ENCODE measurements at places on chromosomes 6 and 20. TPM values are rescaled to one million over a fixed set of nuclear protein-coding genes. Genes with fewer than 3 reads are reported as not detected.

Gene ENPP4
- total RNA-seq, result 8.6 TPM

DNA sequence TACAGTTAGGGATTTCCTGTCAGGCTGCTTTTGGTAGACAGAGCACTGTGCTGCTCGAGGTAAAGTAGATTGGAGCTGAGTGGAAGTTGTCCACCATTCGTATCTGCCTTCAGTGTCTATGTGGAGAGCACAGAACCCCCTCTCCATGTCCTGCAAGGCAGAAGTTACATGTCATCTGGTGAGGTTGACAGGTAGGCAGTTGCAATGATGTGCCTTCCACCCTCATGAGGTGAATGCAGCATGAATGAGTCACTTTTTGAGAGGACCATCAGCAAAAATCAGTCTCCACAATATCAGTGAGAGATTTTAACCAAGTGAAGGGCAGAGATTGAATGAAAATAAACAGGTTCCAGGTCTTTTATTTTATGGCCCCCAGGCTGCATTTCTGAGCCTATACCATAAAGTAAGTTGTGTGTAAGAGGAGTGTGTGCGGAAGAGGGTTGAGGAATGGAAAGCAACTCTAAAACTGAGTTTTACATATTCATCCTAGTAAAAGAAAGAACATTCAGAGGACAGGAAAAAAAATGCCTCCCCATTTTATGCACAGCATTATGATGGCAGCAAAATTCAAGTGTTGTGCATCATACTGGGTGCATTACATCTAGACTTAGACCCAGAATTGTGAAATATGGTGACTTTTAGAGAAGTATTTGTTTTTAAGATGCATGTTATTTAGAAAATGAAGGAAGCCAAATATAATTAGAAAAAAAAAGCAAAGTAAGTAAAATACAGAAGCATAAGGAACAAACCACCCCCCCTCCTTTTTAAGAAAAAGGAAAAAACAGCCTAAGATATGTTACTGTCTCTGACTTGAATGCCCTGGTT is 15.8 kb downstream of the TRAPPC3L start:
- no peaks in the 10 kb centered on the region for H3K4me1 ChIP-seq
- H3K36me3 ChIP-seq, result no peaks in the 10 kb centered on the region
- DNase-seq, result no peak

Gene SPATS1
- not detected for total RNA-seq

DNA sequence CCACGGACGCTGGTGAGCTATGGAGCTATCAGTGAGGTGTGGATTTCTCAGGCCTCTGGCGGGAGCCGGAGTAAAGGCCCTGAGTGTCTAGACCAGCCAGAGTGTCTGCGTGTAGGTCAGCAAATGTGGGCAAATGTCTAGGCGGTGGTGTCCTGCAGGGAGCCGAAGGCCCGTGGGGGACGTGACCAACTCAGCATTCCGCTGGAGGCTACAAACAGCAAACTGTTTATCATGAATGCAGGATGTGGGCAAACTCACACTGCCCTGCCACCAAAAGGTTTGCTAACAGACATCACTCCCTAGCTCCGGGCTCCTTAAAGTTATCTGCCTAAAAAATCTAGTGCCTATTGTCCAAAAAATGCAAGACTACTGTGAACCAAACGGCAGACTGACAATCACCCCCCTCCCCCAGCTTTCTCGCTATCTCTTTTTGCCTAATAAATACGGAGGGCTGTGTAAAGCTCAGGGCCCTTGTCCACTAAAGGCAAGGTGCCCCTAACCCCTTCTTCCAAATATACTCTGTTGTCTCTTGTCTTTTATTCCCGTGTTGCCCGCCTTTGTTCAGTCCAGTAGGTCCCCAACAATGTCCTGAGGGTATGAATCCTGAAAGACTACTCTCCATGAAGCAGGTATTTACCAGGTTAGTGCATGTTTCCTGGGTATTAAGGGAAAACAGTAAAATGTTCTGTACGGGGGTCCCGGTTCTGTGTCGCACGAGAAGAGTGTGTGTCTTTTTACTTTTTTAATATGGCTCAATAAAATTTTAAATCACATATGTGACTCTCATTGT is 29.0 kb upstream of the AFDN start:
- H3K4me1 ChIP-seq, result peaks cover 3% of the 10 kb centered on the region
- peaks cover 72% of the 10 kb centered on the region for H3K27me3 ChIP-seq
- H3K27ac ChIP-seq, result no peak overlapping the region

GRCh38 chr20:46930640-46931339 is 36.1 kb downstream of the EYA2 start:
- H3K4me1 ChIP-seq, result no peaks in the 10 kb centered on the region
- no peak overlapping the region for H3K27ac ChIP-seq
- no peaks in the 10 kb centered on the region for H3K36me3 ChIP-seq
- H3K4me3 ChIP-seq, result no peak overlapping the region
- peaks cover 14% of the 10 kb centered on the region for H3K27me3 ChIP-seq

DNA sequence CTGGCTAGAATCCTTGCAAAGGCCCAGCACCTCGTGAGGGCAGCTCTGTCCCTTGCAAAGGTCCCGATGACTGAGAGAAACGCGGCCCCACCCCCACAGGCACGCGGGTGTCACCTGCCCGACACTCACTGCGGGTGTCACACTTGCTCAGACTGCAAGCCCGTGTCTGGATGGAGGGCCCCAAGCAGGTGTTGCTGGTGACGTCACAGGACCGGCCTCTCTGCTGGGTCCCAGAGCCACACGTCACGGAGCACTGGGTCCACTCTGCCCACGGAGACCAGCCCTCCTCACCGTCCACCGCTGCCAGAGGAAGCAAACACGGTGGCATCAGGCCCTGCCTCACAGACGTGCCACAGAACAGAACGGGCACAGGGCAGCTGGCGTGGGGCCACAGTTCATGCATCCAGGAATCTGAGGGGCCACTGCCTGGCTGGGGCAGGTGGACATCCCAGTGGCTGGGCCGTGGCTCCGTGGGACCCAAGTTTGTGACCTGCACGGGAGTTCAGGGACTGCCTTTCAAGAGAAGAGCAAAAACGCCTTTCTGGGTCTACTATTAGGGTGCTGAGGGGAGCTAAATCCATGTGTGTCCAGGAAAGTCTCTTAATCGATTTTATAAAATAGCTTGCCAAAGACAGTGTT is 16.0 kb downstream of the THBS2 start:
- H3K27me3 ChIP-seq, result no peaks in the 10 kb centered on the region
- no peaks in the 10 kb centered on the region for H3K4me1 ChIP-seq
- H3K4me3 ChIP-seq, result no peak overlapping the region
- no peak for DNase-seq
- no peak overlapping the region for H3K27ac ChIP-seq

- H3K4me1 ChIP-seq, result no peaks in the 10 kb centered on the region
- H3K4me3 ChIP-seq, result no peak overlapping the region
- H3K27me3 ChIP-seq, result peaks cover 6% of the 10 kb centered on the region
- DNase-seq, result no peak
These were observed 246.8 kb upstream of the TENT5A start for GRCh38 chr6:81999270-81999669.

Gene EYA2
- total RNA-seq, result not detected

- no peak for DNase-seq
- no peak overlapping the region for H3K27ac ChIP-seq
- H3K4me3 ChIP-seq, result no peak overlapping the region
- no peaks in the 10 kb centered on the region for H3K27me3 ChIP-seq
- no peaks in the 10 kb centered on the region for H3K36me3 ChIP-seq
These were observed 284.9 kb upstream of the TBX18 start for GRCh38 chr6:85049282-85049681.

Gene FHL5
- not detected for total RNA-seq

DNA sequence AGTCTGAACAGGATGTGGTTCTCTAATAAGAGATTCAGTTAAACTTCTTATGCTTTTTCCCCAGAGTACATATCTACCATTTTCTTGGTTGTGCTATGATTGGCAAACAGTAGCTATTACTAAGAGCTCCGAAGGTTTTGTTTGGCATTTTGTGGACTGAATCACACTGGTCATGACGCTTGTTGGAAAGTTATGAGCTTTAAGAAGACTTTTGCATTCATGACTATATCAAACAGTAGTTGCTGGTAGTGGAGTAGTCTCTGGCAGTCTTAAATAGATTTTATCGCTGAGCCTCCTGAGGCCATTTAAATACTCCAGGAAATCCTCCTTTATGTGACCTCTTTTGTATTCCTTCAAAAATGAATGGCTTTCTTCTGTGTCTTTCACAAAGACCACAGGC is 40.8 kb downstream of the CCDC170 start:
- no peak overlapping the region for H3K27ac ChIP-seq
- H3K4me1 ChIP-seq, result no peaks in the 10 kb centered on the region
- peaks cover 5% of the 10 kb centered on the region for H3K27me3 ChIP-seq
- no peak for DNase-seq
- H3K36me3 ChIP-seq, result no peaks in the 10 kb centered on the region
- no peak overlapping the region for H3K4me3 ChIP-seq

DNA sequence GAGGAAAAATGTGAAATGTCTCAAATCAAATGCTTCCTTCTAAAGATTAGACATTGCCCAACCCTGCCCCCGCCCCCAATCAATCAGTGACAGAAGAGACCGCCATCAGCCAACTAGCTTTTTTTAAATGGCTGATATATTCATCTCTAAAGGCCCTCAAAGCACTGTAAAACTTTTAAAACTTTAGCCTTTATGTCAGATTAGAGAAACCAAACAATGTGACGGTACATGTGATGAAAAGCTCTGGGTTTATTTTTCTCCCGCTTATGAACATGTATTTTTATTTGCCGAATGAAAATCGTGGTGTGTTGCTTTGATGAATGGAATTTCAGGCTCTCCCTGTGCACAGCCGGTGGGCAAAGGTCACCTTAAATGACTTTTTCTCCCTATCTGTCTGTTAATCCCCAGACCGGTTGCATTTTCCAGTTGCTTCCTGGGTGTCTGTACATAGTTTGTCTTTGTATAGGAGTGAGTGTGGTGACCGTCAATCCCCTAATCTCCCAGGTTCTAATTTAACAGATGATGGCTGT is 38.5 kb downstream of the TBC1D7 start:
- peaks cover 77% of the 10 kb centered on the region for H3K36me3 ChIP-seq
- DNase-seq, result no peak
- no peak overlapping the region for H3K4me3 ChIP-seq
- H3K4me1 ChIP-seq, result no peaks in the 10 kb centered on the region
- H3K27me3 ChIP-seq, result no peaks in the 10 kb centered on the region

GRCh38 chr6:131754088-131754487 is 43.3 kb upstream of the CTAGE9 start:
- H3K36me3 ChIP-seq, result no peaks in the 10 kb centered on the region
- H3K4me3 ChIP-seq, result no peak overlapping the region
- DNase-seq, result no peak
- H3K27ac ChIP-seq, result no peak overlapping the region
- H3K4me1 ChIP-seq, result no peaks in the 10 kb centered on the region
- peaks cover 26% of the 10 kb centered on the region for H3K27me3 ChIP-seq

Data from activated naive CD8-positive, alpha-beta T cell treated with anti-CD3 and anti-CD28 coated beads for 36 hours (primary cell).